Astrocyte of the cerebellum (primary cell): ENCODE measurements at places on chromosomes 4 and X.

- no peak for DNase-seq
Observed at GRCh38 chr4:113040793-113041192, 8.7 kb upstream of the ANK2 start.

- DNase-seq = no peak
Observed at GRCh38 chrX:132501606-132502005, 12.8 kb upstream of the MBNL3 start.

GRCh38 chrX:16843208-16843909 lies 26.8 kb downstream of the RBBP7 start:
- no peak for DNase-seq

GRCh38 chr4:173545440-173545839 lies 15.4 kb upstream of the HAND2 start:
- DNase-seq = no peak

- DNase-seq = no peak
Observed at GRCh38 chrX:130896026-130896425, 7.0 kb downstream of the ENOX2 start.

DNA sequence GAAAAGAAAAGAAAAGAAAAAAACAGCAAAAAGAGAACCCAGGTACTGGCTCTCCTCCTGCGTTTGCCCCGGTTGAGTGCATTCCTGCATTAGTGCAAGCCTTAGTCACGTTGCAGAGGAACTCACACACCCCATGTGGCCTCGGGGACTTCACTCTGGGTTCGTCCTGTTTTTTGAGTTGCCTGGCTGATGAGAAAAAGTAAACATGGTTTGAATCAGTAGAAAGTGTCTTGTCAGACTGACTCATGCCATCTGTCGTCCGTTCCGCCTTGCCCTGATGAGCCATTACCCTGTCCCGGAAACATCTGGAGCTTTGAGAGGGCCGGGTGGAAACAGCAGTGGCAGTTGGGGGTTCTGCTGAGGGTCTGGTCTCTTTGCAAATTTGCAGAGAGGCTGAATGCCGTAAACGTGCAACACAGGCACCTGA lies 16.3 kb downstream of the CD99 start:
- DNase-seq = no peak

GRCh38 chr4:133856731-133857355 lies 344.7 kb downstream of the PABPC4L start:
- no peak for DNase-seq

- no peak for DNase-seq
Observed at GRCh38 chr4:126475730-126476129, 1157.0 kb upstream of the INTU start.

DNA sequence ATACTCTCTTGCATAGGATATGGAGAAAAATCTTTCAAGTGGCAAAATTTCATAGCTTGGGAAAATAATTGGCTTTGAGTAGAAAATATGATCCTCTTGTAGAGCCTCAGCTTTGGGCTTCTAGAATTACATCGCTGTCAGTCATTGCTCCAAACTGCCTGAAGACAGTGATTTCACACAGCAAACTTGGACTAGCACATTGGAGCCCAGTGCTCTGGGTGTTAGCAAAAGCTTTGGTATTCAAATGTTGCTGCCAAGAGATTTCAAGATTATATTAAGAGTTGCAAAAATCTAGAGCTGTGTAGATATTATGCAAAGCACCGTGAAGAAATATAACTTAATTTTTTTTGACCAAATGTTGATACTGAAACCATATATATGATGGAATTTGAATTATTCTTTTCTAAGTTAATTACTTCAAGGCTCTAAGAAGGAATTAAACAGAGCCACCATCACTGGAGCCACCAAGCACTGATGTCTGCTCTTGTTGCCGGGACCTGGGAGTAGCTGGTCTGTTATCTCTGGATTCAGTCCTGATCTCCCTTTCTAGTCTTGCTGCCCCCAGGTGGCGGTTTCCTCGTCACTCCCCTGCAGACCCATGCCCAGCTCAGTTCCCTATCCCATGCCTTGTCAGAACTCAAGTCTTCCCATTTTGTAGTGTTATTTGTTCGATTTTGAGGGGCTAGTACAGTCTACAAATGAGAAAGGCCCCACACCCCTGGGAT lies 260.7 kb upstream of the SFRP2 start:
- no peak for DNase-seq

DNA sequence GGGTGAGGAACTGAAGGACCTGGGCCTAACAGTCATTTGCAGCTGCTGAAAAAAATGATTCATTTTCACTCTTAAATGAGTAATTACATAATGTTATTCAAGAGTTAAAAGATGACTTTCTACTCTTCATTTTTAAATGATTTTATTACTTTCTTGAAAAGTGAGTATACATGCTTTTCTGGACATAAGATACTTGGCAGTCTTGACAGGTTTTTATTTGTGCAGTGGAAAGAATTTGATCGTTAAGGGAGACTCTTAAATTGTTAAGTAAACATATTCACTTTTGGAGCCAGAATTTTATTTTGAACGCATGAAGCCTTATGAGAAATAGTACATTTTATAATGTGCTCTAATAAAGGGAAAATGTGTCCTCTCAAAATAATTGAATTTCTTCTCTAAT lies 245.7 kb downstream of the TENM3 start:
- no peak for DNase-seq

GRCh38 chr4:125315576-125316400 lies 1.0 kb downstream of the FAT4 start:
- DNase-seq = no peak

DNA sequence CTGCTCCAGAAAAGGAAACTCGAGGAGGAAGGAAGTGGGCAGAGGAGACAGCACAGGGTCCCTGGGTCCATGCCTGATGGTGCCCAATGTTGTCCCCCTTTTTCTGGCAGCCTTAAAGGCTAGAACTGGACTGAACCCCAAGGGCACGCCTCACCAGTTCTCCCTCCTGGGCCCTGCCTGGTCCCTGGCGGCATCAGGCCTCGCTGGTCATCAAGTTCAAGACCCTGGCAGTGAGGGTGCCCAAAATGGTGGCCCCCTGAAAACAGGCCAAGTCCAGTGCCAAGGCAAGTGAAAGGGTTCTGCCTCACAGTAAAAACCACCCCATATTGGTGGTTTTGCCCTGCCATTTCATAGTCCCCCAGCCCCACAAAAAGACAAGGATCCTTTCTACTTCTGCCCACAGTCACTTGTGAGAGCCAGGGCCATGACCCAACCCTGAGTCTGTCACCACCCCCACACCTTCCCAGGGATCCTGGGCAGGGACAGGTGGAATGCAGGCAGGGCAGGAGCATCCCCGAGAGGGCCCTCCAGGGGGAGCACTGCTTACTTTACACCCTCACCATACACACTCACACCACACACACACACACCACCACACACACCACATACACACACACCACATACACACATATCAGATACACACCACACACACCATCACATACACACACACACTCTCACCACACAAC lies 107.6 kb downstream of the DCTD start:
- DNase-seq = no peak

DNA sequence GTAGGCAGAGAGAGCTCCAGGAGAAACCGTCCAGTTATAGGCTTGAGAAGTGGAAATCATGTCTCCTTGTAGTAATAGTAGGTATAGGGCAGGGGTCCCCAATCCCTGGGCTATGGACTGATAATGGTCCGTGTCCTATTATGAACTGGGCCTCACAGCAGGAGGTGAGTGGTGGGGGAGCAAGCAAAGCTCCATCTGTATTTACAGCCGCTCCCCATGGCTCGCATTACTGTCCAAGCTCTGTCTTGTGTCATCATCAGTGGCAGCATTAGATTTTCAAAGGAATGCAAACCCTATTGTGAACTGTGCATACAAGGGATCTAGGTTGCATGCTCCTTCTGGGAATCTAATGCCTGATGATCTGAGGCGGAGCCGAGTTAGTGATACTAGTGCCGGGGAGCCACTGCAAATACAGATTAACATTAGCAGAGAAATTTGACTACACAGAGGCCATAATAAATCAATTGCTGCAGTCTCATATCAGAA lies 67.6 kb downstream of the MRPL1 start:
- DNase-seq = no peak

DNA sequence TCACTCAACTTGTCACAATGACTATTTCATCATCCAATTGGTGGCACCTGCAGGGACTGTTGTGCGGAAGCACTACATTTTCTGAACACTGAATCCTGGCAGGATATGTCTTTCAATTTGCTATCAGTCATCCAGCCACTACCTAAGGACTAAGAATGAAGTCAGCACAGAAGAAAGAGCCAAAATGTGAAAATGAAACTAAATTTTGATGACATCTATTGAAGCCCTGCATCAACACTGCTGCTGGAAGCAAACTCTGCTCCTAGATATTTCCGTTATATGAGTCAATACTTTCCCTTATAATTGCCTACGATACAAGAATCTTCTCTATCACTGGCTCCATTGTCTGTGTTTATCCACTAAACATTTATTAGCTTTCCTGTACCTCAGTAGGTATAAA lies 917.9 kb downstream of the RAPGEF2 start:
- DNase-seq = no peak

- DNase-seq = no peak
Observed at GRCh38 chr4:99537674-99538073, 26.2 kb downstream of the TRMT10A start.

GRCh38 chrX:9442056-9442455 lies 22.8 kb upstream of the TBL1X start:
- DNase-seq = no peak
